Putamen (tissue), 1 donor: ENCODE measurements at places on chromosomes 7 and 10.

- no peak for DNase-seq
Observed at GRCh38 chr10:106251573-106251972, 912.9 kb downstream of the SORCS1 start.

DNA sequence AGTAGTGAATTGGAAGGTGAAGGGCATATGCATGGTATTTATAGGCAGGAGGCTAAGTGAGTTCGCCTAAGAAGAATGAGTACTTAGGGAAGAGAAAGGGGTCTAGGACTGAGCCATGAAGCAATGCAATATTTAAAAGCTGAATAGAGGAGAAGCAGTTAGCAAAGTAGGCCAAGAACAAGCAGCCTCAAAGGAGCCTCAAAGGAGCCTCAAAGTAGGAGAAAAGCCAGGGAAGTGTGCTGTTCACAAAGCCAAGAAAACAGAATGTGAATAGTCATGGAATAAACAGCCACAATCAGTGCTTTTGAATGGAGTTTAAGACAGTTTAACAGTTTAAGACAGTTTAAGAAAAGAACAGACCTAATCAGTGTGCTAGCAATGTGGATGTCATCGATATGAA is 762.0 kb downstream of the SORCS1 start:
- no peak for DNase-seq

DNA sequence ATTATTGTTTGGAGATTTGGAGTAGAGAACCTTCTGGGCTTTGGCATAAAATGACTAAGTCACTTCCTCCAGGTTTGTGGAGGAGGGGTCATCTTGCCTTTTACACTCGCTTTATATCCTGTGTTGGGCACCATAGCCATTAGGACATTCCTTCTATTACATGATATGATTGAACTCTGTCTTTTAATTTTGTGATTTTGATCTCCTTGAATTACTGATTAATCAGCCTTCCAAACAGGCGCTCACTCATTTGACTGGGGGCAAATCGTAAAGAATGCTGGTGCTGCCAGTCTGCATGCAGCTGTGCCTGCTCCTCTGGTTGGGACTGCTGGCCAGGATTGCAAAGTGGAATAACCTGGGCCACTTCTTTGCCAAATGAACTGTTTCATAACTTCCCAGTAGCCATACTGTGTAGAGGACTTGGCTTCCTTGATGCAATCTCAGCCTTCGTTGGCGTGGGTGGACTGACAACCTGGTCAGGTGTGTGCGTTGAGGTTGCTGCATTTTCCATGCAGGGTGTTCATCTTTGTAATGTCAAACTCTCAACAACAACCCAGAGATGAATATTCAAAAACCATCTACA is 65.9 kb upstream of the RAB11FIP2 start:
- DNase-seq: no peak

- DNase-seq: no peak
Observed at GRCh38 chr7:75872073-75872782, 6.6 kb upstream of the RHBDD2 start.

DNA sequence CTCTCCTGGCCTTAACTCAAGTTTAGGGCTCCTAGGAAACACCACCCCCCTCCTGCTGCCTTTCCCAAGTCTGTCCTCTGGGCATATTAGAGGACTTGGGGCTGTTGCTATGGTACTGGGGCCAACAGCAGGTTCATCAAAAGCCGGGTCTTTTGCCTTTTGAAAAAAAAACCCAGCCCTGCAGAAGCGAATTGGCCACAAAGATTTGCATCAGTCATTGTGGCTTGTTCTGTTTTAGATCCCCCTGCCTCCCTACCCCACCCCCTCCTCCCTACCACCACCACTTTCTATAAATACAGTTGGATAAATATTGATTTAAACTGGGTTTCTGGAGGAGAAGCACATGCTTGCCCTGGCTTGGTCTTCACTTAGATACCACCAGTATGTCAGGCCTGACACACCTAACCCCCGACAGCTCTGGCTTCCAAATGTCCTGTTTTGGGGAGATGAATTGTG is 7.0 kb downstream of the MXI1 start:
- DNase-seq: no peak

DNA sequence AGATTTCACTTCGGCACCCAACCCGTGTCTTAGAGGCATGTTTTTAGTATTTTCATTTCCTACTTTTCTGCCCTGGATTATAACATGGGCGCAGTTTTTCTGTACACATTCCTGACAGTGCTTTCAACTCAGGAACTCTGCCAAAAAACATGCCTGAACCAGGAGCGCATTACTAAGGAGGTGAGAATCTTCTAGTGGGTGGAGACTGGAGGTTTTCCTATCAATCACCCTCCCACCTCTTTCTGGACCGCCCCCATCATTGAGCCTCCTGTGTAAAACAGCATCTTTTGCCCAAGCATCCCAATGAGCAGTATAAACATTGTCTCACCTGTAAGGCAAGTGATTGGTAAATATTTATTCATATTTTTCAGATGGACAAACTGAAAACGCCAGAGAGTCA is 53.2 kb downstream of the STK17A start:
- no peak for DNase-seq

- DNase-seq: peak; percentile 9
Observed at GRCh38 chr7:14270099-14270498, 280.6 kb upstream of the ETV1 start.
